ENCODE measurements at places on chromosomes 12 and 14.

DNA sequence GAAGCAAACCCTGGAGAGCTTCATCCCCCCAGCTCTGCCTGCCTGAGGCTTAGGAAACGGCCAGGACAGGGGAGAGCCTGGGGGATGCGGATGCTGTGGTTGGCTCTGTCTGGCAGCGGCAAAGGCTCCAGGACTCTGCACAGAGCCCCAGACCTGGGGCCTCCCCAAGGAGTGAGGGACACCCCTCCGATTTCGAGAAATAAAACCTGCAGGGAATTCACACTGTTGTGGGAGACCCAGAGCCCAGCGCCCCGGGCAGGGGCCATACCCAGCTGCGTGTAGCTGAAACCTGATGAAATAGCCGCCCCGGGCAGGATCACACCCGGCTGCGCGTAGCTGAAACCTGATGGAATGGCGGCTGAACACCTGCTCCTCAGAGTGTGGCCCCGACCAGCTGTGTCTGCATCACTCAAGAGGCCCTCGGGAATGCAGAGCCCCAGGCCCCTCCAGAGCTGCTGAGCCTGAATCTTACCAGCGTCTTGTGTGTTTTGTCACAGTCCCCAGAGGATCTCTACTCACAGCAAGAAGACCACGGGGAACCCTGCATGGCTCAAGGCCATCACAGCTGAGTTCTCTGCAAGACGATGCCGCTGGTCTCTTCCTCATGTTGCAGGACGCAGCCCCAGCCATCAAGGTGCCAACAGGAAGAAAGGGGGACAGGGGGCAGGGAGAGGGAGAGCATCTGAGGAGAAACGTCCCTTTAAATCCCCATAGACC, 46.5 kb upstream of the GALNT9 start:
- DNase-seq = no peak

DNA sequence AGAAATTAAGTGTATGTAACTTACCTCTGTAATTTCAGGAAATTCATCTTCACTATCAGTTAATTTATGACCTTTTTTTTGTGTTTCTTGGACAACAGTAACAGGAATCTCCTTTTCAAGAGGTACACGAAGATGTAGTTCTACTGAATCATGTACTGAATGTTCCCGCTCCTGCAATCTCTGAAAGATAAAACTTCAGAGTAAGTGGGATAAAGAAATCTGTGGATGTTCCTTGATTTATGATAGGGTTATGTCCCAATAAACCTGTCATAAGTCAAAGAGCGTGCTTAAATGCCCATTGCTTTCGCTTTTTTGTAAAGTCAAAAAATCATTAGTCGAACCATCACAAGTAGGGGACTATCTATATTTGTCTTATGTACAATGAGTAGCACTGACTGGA, 40.8 kb downstream of the SENP1 start:
- DNase-seq = no peak

GRCh38 chr14:74977901-74978385, 22.5 kb upstream of the PGF start:
- no peak for DNase-seq

- no peak for DNase-seq
Measured at GRCh38 chr12:14810953-14811483, 3.0 kb downstream of the SMCO3 start.

- no peak for DNase-seq
Measured at GRCh38 chr12:25041006-25041741, 92.3 kb upstream of the BCAT1 start.

GRCh38 chr14:84483072-84483420, 1046.9 kb upstream of the FLRT2 start:
- DNase-seq = no peak

GRCh38 chr12:94150240-94151121, 2.1 kb downstream of the PLXNC1 start:
- no peak for DNase-seq

- no peak for DNase-seq
Measured at GRCh38 chr12:50934371-50934851, 17.9 kb upstream of the HIGD1C start.

GRCh38 chr14:21498540-21499526, 12.3 kb downstream of the METTL3 start:
- DNase-seq = peak; percentile 93

Measured in NCI-H2171 (cell line).